ENCODE measurements at places on chromosomes 4 and X.

GRCh38 chrX:15072880-15073279 is 197.0 kb downstream of the ASB9 start:
- no peak for DNase-seq

DNA sequence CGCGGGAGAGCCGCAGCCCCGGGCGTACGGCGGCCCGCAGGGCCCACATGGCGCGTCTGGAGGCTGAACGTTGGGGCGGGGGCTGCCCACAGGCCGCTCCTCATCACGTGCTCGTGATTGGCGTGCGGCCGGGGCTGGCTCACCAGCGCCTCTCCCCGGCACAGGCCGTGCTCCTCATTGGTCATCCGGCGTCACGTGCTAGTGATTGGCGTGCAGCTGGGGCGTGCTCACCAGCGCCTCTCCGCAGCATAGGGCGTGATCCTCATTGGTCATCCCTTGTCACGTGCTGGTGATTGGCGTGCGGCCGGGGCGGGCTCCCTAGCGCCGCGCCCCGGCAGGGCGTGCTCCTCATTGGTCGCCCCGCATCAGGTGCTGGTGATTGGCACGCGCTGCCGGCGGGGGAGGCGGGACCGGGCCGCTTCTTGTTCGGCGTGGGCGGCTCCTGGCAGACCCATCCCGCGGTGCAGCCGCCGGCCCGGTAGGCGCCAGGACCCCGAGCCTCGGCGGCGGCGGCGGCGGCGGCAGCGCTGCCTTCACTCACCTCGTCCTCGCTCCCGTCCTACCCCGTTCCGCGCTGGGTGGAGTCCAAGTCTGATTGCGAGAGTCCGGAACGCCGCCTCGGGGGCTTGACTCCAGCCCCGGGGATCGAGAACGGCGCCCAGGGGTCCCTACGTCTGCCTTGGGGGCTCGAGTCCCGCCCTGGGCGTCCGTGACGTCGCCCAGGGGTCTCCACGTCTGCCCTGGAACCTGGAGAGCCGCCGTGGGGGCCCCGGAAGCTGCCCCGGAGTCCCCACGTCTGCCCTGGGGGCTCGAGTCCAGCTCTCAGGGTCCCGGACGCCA is at the start of gene GTPBP6:
Gene GTPBP6 (minus strand): TSS at position 58 of the 840 bp plus-strand sequence. CDS start 9 bp downstream, at position 49.
- DNase-seq, result peak; percentile 100

DNA sequence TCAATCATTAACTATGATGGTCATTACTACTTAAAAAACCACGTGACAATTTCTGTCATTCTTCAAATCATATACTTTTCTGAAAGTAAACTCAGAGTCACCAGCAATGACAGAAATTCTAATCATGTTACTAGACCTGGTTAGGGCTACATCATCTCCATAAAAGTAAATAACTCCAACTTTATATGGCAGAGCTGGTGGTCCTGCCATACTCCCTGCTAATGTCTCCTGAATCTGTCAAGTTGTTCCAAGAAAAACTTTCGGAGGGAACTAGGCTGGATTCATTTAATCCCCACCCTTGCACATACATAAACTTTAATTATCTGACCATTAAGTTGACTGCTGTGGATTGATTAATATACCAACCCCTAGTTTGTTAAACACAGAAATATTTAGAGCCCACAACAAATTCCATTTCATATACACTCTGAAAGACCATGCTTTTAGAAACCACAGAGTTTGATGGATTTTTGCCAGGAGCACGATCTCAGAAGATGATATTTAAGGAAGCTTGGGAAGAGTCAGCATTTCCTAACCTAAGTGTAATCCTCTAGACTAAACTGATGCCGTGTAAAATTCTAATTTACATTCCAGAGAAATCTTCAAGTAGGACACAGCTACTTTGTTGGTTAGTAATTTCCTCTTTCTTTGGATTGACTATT is 577.0 kb downstream of the FAT4 start:
- DNase-seq, result peak; percentile 100

DNA sequence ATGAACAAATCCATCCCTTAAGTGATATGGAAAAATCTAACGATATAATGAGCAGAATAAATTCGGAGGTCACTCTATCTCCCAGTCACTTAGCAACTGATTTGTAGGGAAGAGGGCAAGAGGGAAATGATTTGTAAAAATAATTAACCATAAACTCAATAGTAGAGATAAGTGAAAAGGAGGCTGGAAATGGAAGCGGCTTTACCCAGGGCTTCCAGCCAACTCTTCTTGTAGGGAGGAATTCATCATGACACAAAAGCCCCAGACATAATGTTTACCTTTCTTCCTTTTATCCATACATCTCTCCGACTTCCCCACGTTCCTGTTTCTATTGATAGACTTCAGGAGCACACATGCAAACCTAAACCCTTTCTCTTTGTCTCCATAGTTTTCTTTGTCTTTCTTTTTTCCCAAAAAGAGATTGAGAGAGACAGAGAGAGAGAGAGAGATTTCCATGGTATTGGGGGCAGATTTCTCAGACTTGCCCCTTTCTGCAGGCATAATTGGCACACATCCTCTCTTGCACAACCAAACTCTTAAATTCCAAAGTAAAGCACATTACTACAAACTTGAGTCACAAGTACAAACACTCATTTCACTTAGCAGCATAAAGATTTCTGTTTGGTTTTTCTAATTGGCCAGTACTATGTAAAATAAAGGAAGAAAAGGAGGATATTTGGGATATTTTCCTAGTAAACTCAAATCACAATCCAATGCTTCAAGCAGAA is 140.9 kb downstream of the MAPK10 start:
- peak; percentile 53 for DNase-seq

GRCh38 chr4:8395504-8396296 is 44.8 kb downstream of the ACOX3 start:
- no peak for DNase-seq

DNA sequence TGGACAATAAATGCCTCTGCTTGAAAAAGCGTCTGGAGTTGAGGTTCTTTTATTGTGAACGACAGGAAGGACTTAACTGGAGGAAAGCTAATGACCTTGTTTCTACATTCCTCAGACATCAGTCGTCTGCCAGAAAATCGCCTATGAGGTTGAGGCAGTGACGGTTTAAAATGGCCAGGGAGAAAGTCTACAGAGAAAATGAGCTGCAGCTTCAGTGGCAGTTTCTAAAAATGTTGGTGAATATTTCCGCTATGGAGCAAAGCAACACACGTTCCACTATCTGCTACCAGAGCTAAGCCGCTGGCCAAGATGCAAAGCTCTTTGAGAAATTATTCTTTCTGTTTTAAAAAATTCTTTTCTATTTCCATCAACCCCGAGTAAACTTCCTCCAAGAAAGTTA is 116.9 kb upstream of the GALNT7 start:
- DNase-seq, result peak; percentile 18

- DNase-seq, result no peak
Measured at GRCh38 chrX:28550331-28550872, 36.8 kb upstream of the IL1RAPL1 start.

DNA sequence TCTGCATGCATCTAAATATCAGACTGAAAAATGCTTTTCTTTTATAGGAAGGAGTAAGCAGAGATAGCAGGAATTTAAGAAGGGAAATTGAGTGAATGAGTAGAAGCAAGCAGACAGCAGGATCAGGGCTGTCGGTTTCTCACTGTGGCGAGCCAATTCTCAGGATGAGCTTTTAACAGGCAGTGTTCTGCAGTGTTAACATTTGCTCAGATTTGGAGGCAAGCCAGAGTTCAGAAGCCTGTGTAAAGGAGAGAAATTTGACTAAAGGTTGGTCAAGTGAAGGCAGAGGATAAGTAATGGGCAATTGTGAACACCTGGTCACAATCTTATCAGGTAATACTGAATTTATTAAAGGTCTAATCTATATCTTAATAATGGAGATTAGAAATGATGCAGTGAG is 133.3 kb upstream of the MAGEB16 start:
- no peak for DNase-seq

GRCh38 chr4:155609455-155610059 is 57.1 kb upstream of the GUCY1A1 start:
- DNase-seq, result peak; percentile 69

DNA sequence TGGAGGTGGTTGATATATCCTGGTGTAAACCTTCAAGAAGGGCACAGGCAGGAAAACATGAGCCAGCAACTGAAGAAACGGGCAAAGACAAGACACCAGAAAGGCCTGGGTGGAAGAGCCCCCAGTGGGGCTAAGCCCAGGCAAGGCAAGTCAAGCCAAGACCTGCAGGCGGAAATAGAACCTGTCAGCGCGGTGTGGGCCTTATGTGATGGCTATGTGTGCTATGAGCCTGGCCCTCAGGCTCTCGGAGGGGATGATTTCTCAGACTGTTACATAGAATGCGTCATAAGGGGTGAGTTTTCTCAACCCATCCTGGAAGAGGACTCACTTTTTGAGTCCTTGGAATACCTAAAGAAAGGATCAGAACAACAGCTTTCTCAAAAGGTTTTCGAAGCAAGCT is 7.2 kb downstream of the ZFP42 start:
- DNase-seq, result no peak

DNA sequence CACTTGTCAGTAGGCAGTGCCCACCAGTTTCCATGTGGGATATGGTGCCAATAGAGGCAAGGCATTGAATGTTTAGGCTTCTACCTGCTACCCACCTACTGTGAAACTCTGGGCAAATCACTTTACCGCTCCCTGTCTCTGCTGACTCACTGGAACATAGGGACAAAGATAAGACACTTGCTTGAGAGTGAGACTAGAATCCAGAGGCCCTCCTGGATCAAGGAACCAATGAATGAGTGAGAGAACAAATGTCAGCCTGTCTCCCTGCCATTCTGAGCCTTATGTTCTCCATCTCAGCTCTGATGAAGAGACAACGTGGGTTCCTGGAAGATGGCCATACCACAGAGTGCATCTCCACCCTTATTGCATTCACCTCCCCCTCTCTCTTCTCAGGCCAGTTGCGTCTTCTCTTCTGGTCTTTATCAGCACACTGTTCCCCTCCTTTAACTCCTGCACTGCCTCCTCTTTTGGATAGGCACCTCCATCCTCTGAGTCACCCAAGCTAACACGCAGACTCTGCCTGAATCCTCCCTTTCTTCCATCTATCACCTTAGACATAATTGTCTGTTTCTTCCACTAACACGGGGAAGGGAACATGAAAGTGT is 15.4 kb upstream of the PRRG3 start:
- DNase-seq, result no peak

GRCh38 chrX:110399966-110400365 is 41.3 kb downstream of the RTL9 start:
- DNase-seq, result no peak

GRCh38 chr4:7781366-7781765 is 158.3 kb downstream of the AFAP1 start:
- DNase-seq, result peak; percentile 81

DNA sequence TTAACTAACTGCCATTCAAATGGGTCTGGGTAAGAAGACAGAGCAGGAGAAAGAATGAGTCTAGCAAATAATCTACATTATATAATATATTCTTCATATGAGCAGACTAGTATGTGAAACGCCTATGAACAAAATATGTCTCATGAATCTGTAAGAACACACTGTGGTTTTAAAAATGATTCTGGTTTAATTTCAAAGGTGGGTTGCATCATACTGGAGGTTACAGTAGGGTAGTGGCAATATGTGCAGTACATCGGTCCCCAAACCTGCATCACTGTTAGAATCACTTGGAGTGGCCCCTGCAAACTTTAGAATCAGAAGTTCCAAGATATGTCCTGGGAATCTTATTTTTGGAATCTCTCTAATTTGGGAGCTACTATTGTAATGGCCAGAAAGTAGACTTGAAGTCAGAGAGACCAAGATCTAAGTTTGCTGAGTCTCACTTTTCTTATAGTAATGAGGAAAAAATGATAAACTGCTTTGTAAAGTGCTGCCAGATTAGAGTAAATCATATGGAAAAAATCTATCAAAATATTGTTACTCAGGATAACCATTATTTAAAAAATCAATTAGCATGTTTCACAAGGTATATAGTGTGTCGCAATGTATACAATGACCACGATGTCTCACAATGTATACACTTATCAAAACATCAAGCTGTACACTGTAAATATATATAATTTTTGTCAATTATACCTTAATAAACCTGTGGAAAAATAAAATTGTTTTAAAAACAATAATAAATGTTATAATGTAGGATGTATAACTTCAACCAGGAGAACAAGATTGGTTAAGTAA is 37.9 kb upstream of the ARSJ start:
- DNase-seq, result no peak

DNA sequence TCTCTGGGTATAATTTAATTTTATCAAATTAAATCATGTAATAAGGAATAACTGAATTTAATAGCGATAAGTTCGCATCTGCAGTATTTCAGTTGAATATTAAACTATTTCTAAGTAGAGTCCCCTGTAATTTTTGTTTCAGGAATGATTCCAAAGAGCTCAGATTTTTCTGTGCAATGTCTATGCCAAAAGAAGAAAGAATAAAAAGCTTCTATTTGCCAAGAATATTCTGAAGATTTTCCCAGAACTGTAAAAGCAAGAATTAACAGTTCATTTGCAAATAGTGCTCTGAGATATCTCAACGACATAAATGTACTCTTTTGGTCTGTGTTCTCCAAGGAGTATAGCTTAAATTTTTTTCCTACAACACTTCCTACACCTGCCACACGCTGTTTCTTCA is 1242.8 kb upstream of the DIAPH2 start:
- no peak for DNase-seq

DNA sequence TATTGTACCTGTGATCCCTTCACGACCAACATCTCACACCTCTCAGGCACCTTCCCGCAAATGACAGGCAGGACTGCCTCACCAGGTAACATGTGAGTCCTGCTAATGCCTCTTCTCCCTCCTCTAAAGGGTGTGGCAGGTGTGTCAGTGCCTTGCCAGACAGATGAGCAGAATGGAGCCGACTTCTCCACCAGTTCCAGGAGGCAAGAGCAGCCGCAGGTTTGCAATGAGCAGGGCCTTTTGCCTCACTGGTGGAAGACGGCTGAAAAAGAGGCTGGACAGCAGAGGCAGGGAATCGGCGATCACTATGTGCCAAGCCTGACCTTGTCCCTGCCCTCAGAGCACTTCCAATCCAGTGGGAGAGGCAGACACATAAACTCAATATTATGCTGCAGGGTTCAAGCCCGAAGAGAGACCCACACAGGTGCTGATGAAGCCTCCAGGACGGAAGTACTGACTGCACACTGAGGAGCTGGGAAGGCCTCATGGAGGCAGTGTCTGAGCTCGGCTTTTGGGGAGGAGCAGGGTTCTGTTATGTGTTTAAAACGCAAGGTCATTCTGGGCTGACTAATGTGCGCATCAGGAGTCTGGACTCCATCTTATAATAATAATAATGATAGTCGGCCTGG is 57.9 kb downstream of the C4orf50 start:
- no peak for DNase-seq

DNA sequence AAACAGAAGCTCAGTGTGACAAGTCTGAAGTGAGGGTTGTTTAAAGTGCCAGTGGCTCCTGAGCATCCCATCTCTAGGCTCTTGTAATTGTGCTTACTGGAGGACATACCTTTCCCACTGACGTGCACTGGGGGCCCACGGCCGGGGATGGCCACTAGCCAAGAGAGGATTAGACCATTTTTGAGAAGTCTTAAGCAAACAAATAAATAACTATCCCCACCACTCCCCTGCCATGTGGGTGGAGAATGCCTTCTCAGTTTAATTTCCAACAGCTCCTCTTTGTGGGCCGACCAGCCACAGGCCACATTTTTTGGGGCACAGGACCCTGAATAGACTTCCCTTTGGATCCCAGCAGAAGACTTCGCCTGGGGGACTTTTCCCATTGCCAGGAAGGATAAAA is 125.0 kb upstream of the MSX1 start:
- no peak for DNase-seq

GRCh38 chr4:37689353-37690095 is 3.3 kb upstream of the RELL1 start:
- no peak for DNase-seq

GRCh38 chr4:126097155-126097799 is 782.5 kb downstream of the FAT4 start:
- no peak for DNase-seq
